ENCODE measurements at places on chromosomes 16 and 17.

- no peak for DNase-seq
Observed at GRCh38 chr17:12729086-12729485, 60.2 kb upstream of the ARHGAP44 start.

GRCh38 chr16:12758670-12759558 lies 44.8 kb downstream of the CPPED1 start:
- DNase-seq = no peak

DNA sequence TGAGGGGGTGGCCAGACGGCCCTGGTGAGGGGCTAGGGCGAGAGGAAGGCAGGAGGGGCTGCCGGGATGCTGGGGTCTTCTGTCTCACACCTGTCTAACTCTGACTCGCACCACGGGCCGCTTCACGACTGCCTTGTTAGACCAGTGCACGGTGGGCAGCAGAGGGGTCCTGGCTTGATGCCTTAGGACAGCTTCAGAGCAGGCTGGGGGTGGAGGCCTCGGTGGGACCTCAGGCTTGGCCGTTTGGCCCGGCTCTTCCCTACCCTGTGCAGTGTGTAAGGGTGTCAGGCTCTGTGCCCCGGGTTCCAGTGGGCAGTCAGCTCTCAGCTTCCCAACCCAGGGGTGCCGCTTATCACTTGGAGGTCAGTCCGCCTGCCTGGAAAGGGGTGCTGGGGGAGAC lies 100.7 kb downstream of the OR1D5 start:
- no peak for DNase-seq

GRCh38 chr16:73951481-73951880 lies 345.1 kb upstream of the PSMD7 start:
- no peak for DNase-seq

- DNase-seq = no peak
Observed at GRCh38 chr16:49604602-49605001, 231.0 kb downstream of the C16orf78 start.

DNA sequence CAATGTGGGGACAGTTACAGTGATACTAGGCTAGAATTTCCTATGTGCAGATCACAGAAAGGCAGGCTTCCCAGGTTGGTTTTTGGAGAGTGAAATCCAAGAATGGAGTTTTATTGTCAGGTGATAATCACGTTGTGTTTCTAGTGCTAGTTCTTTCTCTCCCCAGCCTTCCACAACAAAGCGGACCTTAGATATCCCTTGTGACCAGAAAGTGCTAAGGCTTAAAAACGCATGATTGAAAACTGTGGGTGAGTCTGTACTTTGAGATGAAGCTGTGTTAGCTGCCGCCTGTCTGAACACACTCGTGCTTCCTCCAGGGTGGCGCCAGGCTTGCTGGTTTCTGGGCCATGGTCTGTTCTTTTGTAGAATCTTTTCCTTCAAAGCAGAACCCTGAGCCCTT lies 52.1 kb downstream of the BANP start:
- no peak for DNase-seq

- no peak for DNase-seq
Observed at GRCh38 chr17:44862278-44862914, 14.7 kb downstream of the HIGD1B start.

GRCh38 chr17:6544011-6544370 lies 12.4 kb downstream of the PITPNM3 start:
- DNase-seq = no peak

- DNase-seq = no peak
Observed at GRCh38 chr17:18245038-18245776, 13.3 kb downstream of the FLII start.

DNA sequence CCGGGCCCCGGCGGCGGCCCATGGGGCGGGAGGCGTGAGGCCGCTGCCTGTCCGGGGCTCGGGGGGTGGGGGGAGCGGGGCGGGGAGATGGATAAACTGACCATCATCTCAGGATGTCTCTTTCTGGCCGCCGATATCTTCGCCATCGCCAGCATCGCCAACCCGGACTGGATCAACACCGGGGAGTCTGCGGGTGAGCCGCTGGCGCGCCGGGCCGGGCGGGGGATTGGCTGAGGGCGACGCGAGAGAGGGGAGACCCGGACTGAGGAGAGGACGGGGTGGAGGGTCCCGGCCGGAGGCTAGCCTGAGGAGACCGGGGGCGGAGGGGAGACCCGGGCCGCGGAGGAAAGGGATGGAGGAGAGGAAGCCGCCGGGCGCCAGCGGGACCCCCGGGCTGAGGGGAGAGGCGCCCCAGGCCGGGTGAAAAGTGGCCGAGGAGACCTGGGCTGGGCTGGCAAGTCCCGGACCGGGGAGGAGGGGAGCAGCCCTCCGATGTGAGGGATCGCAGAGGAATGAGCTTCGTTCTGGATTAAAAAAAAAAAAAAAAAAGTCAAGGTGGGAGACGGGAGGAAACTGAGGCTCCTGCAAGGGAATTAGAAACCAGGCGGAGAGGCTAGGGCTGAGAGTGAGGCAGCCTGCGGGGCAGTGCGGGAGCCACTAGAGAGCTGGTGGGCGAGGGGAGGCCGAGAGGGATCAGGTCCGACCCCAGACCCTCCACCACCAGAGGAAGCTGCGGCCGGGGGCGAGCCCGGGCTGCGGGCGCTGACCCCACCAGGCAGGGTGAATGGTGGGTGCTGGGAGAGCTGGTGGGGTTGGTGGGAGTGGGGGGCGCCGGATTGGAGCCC lies 526 bp downstream of the MOSMO start:
- DNase-seq = no peak

- no peak for DNase-seq
Observed at GRCh38 chr17:223723-224471, 42.4 kb upstream of the DOC2B start.

DNA sequence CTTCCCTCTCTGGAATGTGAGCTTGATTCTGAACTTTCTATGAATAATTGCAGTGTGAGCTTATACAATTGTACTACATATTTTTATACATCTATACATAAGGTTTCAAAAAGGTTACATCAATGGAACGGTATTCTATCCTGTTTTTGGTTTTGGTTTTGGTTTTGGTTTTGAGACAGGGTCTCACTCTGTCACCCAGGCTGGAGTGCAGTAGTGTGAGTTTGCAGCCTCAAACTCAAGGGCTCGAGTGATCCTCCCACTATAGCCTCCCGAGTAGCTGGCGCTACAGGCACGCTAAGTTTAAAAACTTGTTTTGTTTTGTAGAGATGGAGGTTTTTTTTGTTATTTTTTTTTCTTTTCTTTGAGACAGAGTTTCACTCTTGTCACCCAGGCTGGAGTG lies 1.1 kb downstream of the CTRB1 start:
- DNase-seq = no peak

DNA sequence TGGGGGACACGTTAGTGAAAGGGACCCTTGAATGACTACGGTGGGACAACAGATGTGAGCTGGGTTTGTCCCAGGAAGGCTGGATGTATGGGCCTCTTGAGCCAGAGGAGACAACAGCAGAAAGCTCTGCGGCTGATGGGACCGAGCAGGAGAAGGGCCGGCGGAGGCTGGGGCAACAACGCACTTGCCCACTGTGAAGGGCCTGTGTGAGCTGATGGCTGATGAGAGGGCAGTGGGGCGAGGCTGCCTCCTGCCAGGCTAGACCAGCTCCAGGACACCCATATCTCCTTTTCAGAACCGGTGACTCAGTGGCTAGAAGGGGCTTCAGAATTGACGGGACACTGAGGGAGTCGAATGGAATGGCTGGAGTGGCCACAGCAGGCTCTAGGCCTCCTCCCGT lies 250.1 kb downstream of the SEC14L1 start:
- DNase-seq = no peak

- no peak for DNase-seq
Observed at GRCh38 chr16:55732496-55732895, 76.7 kb downstream of the SLC6A2 start.

DNA sequence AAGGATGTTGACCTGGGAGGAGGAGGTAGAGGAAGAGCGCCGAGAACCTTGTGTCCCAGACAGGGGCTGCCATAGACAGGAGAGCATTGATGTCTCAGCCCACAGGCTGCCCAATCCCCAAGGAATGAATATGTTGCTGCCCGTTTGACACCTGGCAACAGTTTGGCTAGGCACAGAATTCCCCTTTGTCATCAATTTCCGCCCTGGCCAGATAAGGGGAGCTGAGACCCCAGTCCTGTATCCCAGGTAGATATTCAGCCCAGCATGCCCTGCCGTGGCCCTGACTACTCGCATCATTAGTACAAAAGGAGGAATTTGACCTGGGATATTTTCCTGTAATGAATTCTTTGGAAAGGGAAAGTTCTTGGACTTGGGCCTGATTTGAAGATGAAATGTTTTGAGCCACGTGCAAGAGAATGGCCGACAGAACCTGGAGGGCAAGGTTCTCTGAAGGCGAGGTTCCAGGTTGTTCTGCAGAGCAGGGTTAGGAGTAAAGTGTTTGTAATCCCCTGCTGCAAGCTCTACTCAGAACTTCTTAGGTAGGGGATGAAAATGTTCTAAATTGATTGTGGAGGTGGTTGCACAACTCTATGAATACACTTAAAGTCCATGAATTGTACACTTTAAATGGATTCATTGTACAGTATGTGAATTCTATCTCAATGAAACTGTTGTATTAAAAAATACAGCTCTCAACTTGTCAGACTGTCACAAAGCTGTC lies 108.8 kb downstream of the SOCS1 start:
- DNase-seq = no peak

DNA sequence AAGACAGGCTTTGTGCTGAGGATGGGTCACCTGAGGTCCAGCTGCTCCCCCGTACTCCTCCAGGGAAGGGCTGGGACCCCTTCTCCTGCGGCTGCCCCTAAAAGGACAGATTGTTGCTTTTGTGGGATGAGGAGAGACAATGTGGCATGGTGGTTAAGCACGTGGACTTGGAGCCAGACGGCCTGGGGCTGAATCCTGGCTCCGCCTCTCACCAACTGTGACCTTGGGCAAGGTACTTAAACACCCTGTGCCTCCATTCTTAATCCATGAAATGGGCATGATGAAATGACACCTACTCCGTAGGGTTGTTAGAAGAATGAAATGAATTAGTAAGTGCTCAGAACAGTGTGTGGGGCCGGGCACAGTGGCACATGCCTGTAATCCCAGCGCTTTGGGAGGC lies 39.6 kb upstream of the PLCG2 start:
- no peak for DNase-seq

DNA sequence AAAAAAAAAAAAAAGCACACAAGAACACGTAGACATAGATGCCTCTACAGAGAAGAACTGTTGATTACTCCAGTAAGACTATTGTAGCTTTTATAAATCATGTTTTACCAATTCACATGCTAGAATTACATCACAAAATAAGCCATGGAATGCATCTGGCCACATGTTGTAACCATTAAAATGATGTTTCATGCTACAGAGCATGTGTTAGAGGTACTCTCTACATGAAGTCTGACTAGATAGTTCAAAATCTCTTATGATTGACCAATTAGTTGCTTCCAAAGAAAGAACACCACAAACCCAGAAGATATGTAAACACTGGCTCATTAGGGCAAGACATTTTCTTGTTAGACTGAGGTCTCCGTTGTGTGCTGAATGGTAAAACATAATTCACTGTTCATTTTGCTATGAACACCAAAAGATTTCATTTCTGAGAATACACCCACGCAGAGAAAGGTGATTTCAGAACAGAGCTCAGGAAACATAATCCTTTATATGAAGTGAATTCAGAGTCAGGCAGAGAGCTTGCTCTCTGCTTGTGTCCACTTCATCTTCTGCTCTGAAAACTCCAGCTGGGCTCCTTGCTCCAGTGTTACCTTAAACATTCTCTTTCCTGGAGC lies 411.4 kb upstream of the SOX9 start:
- no peak for DNase-seq

DNA sequence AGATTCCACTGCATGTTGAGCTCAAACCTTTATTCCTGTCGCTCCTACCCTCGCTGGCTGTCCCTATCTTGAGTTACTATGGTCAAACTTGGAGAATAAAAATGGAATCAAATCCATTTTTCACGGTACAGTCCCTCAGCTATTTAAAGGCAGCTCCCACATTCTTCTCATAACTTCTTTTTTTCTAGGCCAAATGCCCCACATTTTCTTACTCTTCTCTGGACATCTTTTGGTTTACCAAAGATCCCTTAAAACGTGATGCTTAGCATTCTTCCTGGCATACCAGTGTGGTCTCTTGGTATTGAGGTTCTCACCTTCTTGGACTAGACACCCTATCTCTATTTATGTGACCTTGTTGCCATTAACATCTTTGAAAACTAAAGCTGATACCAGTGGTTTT lies 48.3 kb upstream of the MAF start:
- no peak for DNase-seq

DNA sequence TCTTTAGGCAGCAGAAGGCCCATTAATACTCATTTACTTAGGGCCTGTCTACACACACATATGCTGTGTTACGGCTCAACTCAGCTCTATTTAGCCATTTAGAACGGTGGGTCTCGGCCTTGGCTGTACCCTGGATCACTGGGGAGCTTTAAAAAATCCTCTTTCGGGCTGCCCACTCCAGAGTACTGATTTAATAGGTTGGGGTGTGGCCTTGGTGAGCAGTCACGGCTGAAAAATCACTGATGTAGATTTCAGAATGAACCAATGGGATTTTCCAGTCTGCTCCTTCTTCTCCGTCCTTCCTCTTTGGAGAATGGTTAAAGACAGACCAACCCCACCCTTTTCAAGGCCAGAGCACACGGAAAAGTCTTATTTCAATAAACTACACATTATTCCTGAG lies 223.5 kb downstream of the CCDC182 start:
- no peak for DNase-seq

DNA sequence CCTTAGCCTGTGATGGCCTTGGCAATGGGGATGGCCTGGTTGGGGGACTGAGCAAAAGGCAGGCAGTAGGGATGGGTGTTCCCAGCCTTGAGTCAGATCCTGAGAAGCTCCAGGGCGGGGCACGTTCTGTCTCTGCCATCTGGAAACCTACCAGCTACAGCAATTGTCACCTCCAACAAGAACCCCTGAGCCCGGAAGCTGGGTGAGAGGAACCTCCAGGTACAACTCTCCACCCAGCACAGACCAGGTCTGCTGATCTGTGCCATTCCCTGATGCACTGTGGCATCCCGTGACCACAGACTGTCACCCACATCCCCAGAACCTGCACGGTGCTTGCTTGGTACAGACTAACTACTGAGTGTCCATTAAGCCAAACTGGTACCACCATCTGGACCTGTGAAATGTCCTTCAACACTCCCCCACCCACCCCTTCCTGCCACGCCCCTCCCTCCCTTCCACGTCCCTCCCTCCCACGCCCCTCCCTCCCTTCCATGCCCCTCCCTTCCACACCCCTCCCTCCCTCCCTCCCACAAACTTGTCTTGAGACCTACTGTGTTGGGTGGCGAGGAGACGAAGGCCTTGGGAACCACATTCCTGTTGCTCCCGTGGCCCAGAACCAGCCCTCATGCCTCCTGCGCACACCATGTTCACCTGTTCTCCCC lies 16.6 kb downstream of the MYO15B start:
- no peak for DNase-seq

Data from stimulated activated CD8-positive, alpha-beta memory T cell treated with anti-CD3 and anti-CD28 coated beads, Interleukin-15, amount 100 ng/mL, for 1 hour (primary cell).